AG04450 (cell line): ENCODE measurements at places on chromosomes 16 and 17.

DNA sequence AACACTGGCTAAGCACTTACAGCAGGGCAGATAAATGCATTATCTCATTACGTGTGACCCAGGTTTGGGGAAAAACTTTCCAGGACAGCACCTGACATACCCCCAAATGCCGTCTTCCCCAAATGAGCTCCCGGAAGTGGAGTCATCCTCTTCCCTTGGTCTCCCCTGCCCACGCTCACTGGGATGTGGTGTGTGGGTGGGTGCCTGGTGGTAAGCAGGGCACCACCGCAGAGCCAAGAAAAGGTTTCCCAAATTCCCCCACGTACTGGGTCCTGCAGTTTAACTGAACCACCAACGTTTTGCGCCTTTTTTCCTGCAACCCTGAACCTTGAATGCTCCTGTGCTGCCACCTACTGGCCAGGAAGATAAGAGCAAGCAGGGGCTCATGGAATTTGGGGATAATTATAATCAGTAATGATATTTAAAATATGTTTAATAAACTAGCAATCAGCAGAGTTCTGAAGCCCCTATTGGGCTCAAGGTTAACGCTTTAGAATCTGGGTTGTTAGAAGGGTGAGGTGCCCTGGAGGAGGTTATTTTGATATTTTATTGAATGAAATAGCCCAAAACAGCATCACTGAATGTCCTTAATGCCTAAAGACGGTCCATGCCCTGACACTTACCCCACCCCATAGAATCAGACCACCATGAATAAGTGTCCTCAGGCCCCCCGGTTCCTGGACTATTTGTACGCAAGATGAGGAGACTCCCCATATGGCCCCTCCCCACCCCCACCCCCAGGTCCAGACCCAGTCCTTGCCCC lies 8.0 kb downstream of the SPPL2C start:
- DNase-seq, result peak; percentile 23

DNA sequence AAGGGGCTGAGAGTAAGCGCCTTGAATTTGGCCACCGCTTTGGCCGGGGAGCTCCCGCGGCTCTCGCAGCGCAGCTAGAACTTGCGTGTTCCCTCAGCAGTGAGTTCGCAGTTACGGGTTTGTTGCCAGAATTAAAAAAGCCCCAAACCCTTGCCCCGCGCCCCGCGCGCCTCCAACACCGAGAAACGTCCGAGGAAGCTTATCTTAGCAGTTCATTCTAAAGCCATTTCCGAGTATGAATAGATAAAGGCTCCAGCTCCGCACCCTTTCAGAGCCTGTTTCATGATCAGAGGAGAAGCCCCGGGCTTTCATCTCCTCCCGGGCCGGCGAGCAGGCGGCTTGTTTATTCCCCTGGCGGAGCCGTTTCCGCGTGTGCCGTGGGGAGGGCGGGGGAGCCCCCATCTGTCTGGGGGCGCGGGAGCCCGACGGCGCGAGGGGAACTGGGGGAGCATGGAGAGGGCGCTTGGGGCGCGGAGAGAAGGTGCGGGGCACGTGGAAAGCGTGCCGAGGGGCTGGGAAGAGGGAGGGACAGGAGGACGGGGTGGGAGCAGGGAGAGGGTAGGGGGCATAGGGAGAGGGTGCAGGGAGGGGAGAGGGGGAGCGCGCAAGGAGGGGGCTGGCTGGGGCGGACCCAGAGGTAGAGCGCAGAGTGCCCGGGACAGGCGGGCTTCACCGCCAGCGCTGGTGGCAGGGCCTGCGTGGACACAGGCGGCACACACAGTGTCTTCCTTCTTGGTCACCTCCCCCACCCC lies 9.9 kb downstream of the TBX4 start:
- DNase-seq, result no peak

DNA sequence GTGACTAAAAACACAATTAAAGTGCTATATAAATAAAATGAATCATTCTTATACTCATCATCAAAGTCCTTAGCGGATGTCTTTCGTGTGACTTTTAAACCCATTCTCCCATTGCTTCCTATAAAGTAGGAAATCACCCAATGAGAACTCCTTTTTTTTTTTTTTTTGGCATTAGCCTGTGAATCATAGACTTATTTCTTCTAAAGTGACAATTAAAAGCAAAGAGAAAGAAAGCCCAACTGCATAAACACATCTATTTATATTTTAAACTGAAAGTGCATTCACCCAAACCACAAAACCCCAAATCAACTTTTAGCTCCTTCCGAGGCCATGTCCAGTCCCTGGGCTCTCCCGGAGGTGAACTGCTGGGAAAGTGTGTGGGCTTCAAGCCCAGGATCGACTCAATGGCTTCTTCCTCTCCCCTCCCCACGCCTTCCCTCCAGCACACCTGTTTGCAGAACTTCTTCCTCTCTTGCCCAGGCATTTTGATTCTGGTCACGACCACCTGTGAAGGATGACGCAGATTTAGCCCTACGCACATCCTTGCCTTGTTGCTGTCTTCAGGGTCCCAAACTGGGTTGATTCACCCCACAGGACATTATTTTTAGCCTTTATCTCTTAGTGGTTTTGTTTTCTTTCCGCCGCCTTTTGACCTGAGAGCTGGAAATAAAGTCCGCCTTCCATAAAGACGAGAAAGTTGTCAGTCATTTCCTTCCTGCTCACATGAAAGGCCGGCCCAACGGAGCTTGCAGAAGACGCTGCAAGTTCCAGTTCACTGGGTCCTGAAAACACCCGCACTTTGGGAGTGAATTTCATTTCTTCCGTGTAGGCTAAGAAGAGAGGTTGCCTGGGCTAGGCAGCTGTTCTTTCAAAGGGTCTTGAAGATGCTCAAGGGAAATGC lies 166.8 kb downstream of the MAP2K6 start:
- DNase-seq, result no peak

DNA sequence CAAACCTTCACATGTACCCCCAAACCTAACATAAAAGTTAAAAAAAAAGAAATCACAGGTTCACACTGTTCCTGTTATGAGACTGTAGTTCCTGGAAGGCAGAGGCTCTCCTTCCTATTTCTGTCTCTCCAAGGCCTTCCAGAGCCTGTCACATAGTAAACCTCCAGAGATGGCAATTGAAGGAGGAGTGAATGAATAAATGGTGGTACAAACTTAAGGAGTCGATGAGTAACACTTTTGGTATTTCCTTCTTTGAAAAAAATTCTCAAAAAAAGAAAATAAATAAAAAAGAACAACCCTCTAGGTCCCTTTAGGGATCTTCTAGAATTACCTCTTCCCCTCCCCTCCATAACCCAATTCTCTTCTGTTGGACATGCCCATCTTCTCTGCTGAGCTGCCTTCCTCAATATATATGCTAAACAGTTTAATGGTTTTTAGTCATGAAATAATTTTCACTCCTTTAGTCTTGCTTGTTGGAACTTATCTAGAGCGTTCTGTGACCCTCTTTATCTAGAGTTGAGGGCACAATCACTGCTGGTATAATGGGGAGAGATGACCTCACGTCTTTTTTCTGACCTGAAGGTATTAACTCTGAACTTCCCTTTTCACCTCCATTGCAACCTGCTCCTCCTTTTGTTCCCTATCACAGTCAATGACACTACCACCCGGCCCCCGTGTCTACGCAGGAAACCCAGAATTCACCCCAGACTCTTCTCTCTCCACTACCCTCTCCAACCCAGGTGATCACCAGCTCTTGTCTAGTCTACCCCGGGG lies 1.7 kb upstream of the TAF15 start:
- no peak for DNase-seq

DNA sequence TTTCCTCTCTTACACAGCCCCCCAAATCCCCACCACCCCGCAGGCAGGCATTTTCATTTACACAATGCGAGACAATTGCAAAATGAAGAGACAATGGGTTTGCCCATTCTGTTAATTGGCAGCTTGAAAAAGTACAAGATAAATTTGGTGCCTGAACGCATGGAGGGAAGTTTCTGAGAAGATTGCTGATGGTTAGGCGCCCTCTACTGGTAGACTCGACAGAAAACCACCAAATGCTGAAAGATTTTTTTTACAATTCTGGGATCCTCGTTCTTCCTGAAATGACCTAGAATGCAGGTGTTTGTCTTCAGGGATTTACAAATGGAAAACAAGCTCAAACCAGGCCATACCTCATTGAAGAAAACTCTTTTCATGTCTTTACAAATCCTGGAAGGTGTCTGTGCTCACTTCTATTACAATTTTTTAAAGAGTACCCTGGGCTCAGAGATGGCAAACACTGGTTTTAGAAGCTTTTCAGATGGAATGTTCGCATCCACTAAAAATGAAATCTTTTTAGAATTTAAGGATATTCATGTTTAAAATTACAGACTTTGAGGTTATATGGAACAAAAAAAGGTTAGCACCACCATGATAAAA lies 338.5 kb downstream of the PMP22 start:
- peak; percentile 51 for DNase-seq

DNA sequence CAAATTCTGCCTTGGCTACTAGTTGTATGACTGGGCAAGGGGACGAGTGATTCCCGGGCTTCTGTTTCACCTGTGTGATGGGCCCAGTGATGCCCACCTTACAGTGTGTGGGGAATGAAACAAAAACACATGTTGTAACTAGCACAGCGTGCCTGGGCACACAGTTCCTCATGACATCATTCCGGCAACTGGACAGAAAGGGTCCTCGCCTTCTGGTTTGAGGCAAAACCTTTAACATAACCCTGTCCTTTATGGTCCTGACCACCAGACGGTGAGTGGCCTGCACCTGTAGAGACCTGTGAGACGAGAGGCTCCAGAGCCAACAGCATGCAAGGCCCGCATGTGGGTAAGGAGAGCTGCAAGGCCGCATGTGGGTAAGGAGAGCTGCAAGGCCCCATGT lies 7.7 kb upstream of the SLC38A8 start:
- no peak for DNase-seq

DNA sequence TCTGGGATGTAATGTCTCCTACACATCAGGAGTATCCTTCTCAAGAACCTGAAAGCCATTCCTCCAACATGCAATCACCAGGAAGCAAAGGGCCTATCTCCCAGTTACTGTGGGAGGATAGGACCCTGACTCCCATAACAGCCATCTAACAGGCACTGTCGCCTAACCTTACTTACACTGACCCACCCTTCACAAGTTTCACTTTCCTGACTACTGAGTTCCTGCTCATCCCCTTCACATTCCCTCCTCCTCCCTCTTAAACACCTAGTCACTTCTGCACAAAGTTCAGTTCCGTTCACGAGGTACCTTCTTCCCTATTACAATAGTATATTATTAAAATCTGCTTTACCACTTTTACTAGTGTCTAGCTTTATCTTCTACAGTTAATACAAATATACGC lies 1.3 kb downstream of the C17orf67 start:
- DNase-seq, result no peak

GRCh38 chr17:46788796-46789195 lies 29.7 kb downstream of the WNT3 start:
- no peak for DNase-seq

DNA sequence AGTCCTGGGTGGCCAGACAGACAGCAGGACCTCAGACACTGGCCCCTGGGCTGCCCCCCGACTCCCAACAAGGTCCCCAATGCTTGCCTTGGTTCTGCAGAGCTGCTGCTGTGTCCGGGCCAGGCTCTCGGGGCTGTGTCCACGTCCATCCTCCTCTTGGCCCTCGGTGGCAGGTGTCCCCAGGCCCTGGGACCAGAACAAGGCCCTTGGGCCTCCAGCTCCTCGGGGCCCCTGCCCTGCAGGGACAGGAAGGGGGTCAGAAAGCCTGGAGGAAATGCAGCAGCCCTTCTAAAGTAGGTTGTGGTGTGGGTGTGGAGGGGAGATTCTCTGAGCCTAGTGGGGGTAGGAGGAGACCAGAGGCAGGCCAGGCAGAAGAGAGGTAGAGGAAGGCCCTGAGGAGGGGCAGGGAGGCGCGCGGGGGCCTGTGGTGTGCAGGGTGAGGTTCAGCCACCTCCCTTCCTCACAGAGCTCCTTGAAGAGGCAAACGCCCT lies 2.5 kb upstream of the AXIN1 start:
- DNase-seq, result no peak

DNA sequence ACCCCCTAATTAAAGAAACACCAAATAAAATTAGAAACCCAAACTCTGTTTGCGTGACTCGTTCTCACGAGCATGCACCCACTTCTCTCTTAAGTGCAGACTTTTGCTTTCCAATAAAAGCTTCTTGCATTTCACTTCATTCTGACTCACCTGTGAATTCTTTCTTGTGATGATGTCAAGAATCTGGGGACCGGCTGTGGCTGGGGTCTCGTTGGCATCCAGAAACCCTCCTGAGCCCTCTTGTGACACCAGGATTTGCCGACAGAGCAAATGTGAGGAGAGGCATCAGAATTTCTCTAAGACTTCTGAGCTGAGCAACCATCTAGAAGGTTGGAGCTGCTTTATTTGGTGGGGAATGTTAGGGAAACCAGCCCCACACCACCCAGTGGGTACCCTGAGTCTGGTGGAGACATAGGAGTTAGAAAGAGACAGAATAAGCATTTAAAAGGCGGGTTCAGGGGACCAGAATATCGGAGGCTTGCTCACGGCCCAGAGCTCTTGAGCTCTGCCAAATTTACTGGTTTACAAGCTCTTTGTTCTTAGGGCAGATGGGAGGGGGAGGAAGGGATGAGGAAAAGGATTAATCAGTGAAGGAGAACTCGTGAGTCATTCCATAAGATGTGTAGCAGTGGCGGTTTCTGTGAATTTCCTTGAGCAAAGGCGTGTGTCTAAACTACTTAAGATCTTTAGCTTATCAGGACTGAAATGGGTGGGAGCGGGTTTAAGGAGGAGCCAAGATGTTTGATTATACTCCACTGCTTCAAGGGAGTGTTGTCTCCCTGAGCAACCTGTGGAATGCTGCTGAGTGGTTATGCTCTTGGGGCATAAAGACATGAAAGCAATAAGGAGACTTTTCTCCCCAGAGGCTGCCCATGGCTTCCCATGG lies 24.2 kb upstream of the TMC5 start:
- no peak for DNase-seq

DNA sequence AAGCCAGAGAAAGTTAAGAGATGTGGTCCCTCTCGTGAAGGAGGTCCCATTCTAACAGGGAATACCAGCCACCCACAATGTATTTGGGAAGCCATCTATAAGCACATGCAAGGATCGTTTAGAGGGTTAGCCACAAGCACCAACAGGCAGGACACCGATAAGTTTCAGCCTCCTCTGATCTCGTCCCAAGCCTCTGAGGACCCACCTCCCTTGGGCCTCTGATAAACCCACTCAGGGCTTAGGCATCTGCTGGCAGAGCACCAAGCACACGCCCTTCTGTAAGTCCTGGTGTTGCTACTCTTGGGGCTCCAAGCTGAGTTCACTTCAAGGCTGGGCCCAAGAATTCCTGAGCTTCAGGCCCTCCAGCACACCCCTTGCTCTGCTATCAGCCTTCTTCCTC lies 5.4 kb upstream of the PNPO start:
- peak; percentile 18 for DNase-seq

GRCh38 chr16:88295671-88296436 lies 86.9 kb upstream of the ZNF469 start:
- no peak for DNase-seq

DNA sequence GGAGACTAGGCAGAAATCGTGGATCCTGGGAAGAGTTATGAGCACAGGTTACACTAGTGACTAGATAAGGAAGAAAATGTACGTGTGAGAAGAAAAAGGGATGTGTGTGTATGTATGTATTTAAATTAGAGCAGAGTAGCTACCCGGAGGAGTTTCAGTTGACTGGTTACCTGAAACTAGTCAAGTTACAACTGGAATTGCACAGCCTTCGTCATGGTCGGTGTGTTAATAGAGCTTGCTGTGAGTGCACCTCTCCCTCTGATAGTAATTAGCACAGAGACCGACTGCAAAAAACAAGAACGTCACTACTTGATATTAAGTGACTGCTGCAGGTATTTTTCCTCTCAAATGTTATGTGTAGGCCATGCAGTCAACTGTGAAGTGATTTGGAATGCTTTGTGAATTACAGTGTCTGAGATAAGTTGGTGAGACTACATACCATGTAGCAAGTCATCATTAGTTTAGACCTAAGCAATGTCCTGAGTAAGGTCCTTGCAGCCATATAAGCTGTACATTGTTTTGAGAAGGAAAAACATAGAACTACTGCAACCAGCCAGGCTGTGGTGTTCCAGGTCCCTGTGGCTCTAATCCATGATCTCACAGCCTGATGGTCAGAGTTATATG lies 95.7 kb downstream of the WNT3 start:
- no peak for DNase-seq
